Activated CD4-positive, alpha-beta T cell treated with anti-CD3 and anti-CD28 coated beads for 24 hours (primary cell): ENCODE measurements at places on chromosomes 1 and 21.

DNA sequence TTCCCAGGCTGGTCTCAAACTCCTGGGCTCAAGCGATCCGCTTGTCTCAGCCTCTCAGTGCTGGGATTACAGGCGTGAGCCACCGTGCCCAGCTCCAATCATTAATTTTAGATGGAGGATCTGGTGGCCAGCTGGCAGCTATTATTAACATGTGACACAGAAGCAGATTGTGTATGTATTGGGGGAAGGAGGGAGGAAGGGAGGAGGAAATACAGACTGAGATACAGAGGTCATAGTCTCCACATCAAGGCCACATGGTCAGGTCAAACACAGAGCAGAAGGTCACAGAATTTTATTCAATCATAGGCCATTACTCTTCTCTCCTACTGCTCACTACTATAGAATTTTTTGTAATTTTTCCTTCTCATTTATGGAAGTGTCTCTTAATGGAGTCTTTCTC, 57.9 kb upstream of the ADORA3 start:
- no peak for DNase-seq

GRCh38 chr1:98482611-98483010, 178.9 kb upstream of the SNX7 start:
- no peak for DNase-seq

- no peak for DNase-seq
These were observed 7.7 kb downstream of the FBXO6 start for GRCh38 chr1:11671544-11672286.

- no peak for DNase-seq
These were observed 240.1 kb downstream of the NPHP4 start for GRCh38 chr1:5751833-5752745.

DNA sequence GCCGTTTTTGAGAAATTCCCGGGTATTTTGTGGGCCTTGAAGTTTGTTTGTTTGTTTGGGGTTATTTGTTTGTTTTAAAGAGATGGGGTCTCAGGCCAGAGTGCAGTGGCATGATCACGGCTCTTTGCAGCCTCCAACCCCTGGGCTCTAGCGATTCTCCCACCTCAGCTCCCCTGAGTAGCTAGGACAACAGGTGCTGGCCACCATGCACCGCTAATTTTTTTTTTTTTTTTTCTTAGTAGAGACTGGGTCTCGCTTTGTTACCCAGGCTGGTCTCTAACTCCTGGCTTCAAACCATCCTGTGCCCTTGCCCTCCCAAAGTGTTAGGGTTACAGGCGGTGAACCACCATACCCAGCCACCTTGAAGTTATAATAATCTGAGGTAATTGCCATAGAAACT, 2.0 kb downstream of the CHTOP start:
- DNase-seq: no peak

- DNase-seq: no peak
These were observed 36.7 kb upstream of the PDC start for GRCh38 chr1:186497651-186498050.
